NCI-H2107 (cell line): ENCODE measurements at places on chromosomes 1 and 21.

- no peak for DNase-seq
Measured at GRCh38 chr21:43333298-43334062, 93.5 kb downstream of the SIK1 start.

DNA sequence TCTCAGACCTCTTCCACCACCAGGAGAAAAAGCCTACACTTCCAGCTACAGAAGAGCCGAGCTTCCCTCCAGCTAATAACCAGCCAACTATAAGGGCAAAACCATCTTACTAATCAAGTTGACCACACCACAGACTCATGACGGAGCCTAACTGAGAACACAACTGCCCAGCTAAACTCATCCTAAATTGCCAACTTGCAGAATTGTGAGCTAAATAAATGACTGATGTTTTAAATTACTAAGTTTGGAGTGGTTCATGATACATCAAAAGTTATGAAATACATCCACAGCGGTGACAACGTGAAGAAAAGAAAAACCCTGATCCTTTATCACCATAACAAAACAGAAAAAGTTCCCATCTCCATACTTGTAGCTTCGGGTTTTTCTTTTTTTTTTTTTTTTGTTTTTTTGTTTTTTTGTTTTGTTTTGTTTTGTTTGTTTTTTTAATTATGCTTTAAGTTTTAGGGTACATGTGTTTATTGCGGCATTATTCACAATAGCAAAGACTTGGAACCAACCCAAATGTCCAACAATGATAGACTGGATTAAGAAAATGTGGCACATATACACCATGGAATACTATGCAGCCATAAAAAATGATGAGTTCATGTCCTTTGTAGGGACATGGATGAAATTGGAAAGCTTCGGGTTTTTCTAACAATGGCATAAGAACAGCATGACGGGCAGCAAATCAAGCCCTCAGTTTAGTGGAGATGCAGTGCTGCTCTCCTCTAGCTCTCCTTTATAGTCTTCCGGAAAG, 122.6 kb downstream of the PIGK start:
- DNase-seq, result no peak

DNA sequence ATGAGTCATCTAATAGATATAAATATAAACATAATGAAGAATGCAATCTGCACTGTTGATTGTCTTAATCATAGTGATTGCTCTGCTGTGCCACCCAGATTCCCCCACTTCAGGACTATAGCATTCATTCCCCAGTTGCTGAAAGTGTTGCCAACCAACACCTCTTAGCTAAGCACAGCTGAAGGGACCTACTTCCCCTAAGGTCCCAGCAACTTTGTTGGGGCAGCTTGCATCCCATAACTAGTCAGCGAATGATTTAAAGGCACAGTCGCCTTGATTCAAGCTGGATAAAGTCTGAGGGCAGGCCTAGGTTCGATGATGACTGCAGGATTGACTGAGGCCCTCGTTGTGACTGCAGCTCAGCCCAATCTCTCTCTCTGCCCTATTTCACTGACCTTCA, 14.3 kb upstream of the RGS1 start:
- no peak for DNase-seq

- no peak for DNase-seq
Measured at GRCh38 chr1:236167154-236167553, 24.8 kb downstream of the GPR137B start.

DNA sequence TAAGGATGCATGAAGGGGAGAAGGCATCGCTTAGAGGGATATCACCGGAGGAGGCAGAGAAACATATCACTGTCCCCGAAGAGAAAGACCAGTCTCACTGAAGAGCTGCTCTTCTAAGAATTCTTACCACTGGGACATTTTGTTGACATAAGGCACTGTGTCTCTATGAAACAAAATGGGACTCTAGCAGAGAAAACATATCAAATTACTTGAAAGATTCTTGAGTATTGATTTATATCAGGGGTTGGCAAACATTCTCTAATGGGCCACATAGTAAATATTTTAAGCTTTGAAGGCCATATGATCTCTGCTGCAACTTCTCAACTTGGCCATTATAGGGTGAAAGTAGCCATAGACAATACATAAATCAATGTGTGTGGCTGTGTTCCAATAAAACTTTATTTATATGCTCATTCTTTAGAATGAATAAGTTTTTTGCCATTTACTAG, 41.0 kb upstream of the GREM2 start:
- DNase-seq, result no peak

- DNase-seq, result no peak
Measured at GRCh38 chr21:39004634-39005501, 178.4 kb downstream of the PSMG1 start.

DNA sequence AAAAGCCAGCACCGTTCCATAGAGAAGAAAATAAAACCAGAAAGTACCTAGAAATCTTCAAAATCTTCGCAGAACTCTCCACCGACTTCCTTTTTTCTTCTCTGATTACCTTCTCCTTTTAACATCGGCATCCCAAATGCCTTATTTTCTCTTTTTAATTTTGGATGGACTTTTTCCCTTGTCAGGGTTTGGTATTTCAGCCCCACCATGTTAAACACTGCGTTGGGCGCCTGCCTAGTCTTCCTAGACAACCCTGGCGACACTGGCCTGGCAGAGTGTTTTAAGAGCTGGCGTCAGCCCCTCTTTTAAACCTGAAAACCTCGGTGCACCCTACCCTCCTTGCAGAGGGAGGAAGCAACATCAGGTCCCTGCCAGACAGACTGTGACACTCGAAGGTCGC, 66.0 kb upstream of the EFHD2 start:
- no peak for DNase-seq

DNA sequence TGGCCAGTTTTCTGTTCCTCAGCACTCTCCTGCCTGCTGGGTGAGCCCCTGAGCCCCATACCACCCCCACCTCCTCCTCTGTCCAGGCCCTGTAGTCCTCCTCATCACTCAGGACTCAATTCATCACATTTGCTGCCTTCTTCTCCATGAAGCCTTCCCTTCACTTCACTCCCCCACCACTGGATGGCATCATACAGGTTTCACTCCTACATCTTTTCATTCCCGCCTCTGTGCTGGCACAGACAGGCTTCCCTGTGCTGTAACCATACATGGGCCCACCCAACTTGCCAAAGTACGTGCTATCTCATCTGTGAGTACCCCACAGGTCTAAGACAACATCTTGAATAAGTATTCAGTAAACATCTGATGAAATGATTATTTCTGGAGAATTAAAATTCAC, 56.9 kb downstream of the SLC45A1 start:
- DNase-seq, result no peak

GRCh38 chr1:154431586-154432373, 26.6 kb downstream of the IL6R start:
- no peak for DNase-seq

GRCh38 chr1:163308811-163309210, 12.9 kb upstream of the NUF2 start:
- no peak for DNase-seq

GRCh38 chr1:6275826-6276782, 15.2 kb upstream of the GPR153 start:
- DNase-seq, result no peak

DNA sequence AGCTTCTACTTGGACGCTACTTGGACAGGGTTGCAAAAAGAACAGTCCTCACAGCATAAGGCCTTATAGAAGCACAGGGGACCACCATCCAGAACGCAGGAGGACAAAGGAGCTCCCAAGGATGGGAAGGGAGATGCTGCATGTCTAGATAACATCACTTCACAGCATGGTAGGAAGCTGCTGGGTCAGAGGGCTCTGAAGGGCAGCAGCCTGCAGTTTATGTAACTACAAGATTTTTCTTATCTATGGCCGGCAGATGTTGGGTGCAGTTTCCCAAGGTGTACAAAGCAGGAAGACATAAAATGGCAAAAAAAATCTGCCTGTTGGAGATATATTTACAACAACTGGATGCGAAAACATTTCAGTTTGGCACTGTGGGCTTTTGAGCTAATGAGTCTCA, 45.3 kb upstream of the SLC5A9 start:
- DNase-seq, result no peak

DNA sequence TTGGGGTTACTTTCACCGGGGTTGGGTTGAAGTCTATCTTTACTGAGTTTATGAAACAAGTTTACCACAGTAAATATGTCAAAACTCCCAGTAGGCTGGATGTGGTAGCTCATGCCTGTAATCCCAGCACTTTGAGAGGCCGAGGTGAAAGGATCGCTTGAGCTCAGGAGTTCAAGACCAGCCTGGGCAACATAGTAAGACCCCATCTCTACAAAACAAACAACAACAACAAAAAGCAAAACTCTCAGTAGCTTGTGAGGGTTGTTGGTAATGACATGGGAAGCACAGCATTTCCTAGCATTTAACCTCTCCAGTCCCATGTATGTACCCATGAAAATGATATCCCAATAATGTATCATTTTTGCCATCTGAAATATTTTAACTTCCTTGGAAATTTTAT, 34.7 kb downstream of the GJA5 start:
- DNase-seq, result no peak

DNA sequence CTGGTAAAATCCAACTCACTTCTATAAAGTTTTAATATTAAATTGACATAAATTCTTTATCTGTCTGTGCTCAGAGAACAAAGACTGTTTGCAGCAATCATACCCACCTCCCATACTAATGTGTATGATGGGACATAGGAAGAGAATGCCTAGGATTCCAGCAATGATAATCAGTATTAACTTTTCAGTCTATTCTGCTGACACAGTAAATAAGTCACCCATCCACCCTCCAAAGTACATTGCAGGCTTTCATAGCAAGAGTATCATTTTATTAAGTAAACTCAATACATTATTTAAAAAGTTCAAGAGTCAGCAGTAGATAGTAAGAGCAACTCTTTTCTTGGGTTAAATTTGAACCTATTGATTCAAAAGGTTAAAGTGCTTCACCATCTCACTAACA, 8.8 kb downstream of the RBM34 start:
- DNase-seq, result no peak

GRCh38 chr1:79262745-79263258, 256.3 kb upstream of the ADGRL4 start:
- DNase-seq, result no peak

- no peak for DNase-seq
Measured at GRCh38 chr21:27448960-27449359, 482.1 kb upstream of the ADAMTS5 start.

DNA sequence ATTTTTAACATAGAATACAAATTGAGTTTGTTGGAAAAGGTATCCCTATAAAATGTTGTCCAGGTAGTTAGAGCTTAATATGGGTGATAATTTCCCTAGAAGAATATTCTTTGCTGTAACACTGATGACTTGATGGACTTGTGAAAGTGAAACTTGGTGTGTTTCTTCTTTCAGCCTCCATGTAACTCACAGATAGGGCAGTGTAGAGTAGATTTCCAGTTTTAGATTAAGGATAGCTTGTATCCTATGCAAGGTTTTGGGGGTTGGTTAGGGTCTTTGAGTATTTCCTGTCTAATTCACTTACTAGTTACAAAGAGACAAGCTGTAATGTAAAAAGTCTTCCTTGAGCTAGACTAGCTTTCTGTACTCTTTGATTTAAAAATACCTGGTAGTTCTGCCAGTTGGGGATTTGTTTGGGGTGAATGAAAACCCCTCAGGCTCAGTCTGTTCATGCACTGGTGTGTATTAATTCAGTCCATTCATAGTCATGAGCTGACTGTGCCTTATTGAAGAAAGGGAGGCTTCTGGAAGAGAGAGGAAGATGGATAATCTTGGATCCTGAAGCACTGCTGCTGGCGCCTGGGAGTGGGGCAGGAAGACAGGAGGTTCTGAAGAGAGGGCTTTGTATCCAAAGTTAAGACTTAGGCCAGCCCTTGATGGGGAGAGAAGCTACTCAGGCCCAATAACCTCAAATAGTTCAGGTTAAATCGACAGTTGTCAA, 83.6 kb downstream of the CAMTA1 start:
- no peak for DNase-seq

DNA sequence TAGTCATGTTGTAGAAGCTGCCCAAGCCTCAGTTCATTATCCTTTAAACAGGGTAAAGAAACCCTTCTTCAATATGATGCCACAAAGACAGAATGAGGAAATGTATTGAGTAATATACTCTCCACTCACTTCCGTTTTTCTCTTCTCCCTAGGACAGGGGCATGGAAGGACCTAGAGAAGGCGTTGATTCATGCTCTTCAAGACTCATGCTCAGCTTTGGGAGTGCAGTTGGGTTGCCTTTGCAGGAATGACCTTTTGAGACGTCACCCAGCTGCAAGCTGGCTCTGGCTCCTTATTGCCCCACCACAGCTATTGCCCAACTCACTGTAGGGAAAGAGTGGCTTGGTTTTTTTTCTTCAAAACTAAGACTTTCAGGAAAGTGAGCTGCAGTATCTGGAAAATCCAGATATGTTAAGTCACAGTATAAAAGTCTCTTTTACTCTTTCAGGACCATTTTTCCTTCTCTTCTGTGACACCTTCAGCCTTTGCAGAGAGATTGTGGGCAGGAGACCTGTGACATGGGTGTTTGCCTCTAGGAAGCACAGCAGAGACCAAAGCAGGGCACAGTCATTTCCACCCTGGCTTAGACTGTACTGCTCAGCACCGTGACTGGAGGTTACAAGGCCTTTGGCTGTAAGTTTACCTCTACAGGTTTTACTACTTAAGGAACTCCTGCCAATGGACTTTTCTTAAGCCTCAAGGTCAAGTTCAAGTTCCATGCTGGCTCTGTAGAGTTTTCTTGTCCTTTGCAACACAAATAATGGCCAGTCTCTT, 39.5 kb downstream of the XCL2 start:
- DNase-seq, result no peak

DNA sequence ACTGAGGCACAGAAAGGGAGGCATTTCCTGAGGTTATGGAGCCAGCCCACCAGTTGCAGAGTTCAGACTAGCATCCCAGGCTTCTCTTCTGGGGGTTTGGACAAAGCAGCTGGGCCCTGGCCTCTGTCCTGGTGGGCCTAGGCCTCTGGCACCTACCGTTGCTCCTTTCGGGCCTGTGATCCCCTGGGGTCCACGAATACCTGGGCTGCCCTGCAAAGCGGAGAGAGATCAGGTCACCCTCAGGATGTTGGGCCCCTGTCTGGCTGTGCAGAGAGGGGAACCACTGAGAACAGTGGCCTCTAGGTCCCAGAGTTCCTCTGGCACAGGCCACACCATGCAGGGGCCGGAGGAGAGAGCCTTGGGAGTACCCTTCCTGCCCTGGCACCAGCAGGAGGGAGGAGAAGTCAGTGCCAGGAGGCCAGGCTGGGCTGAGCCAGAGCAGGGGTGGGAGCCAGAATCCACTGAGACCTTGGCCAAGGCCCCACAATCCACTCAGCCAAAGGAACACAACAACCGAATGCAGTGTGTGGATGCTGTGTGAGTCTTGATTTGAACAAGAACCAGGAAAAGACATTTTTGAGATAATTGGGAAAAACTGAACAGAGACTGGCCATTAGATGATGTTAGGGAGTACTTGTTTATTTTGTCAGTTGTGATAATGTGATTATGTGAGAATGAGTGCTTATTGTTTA, 8.9 kb downstream of the COL9A2 start:
- DNase-seq, result no peak

DNA sequence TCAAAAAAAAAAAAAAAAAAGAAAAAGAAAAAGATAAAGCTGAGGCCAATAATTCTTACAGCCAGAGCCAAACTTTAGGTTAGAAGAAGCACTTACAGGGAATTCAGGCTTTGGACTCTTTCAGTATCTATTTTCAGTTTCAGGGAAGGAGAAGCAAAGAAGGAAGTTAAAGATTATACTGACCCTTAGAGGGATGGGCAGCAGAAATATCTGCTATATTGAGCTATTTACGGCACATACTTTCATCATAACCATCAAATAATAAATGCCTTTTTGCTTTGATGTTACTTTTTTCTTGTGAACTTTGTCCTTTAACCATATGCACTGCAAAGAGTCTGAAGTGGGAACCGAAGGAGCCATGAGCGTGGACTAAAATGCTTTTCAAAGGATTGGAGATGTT, 42.0 kb downstream of the TM2D1 start:
- DNase-seq, result no peak

- DNase-seq, result no peak
Measured at GRCh38 chr1:165842023-165842670, 14.7 kb downstream of the UCK2 start.
